Osteocyte (in vitro differentiated cells): ENCODE measurements at places on chromosomes 16 and 17. TPM values are rescaled to one million over a fixed set of nuclear protein-coding genes. Genes with fewer than 3 reads are reported as not detected.

SLC16A11 gene
- total RNA-seq = 0.57 and 0.75 TPM in 2 replicates

- H3K36me3 ChIP-seq = peaks cover 11% of the 10 kb centered on the region
- peaks cover 30% of the 10 kb centered on the region for H3K4me1 ChIP-seq
Measured at GRCh38 chr17:28888832-28889231, 8.7 kb downstream of the FLOT2 start.

DNA sequence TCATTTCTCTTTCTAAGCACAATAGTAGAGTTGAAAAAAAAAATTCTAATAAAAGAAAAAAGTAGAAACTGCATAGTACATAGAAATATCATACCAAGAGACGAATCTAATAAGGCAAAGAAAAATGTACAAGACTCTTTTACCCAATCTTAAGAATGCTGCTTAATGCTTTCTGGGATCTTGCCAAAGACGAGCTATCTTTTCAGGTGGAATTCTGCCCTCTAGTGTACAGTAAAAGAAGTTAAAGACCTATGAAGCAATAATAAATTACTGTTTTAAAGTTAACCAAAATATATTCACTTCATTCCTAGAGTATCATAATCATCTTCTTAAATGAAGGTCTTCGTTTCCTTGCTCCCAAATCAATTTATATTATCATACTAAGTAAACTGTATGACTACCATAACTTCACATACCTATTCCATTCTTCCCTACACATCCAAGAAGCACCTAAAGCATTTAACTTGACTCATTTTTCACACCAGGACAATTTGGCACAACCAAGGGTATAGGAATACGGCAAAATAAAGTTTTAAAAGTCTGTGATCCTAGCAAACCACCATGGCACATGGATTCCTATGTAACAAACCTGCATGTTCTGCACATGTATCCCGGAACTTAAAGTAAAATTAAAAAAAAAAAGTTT, 47.7 kb downstream of the CFDP1 start:
- peak overlapping the region; percentile 2 for H3K27ac ChIP-seq
- no peak for DNase-seq
- peaks cover 13% of the 10 kb centered on the region for H3K36me3 ChIP-seq
- H3K4me3 ChIP-seq = no peak overlapping the region
- H3K27me3 ChIP-seq = no peaks in the 10 kb centered on the region

GRCh38 chr17:36544044-36544306, 744 bp upstream of the GGNBP2 start:
- peak overlapping the region; percentile 99 for H3K27ac ChIP-seq
- no peak for DNase-seq
- H3K36me3 ChIP-seq = peaks cover 7% of the 10 kb centered on the region
- H3K27me3 ChIP-seq = no peaks in the 10 kb centered on the region
- H3K4me3 ChIP-seq = peak overlapping the region; percentile 89

GRCh38 chr16:27325736-27326135, 12.0 kb downstream of the IL4R start:
- H3K27ac ChIP-seq = peak overlapping the region; percentile 96
- H3K4me3 ChIP-seq = no peak overlapping the region

- no peak overlapping the region for H3K4me3 ChIP-seq
- no peaks in the 10 kb centered on the region for H3K27me3 ChIP-seq
- no peak for DNase-seq
Measured at GRCh38 chr16:69940676-69941075, 10.5 kb upstream of the CLEC18A start.

DNA sequence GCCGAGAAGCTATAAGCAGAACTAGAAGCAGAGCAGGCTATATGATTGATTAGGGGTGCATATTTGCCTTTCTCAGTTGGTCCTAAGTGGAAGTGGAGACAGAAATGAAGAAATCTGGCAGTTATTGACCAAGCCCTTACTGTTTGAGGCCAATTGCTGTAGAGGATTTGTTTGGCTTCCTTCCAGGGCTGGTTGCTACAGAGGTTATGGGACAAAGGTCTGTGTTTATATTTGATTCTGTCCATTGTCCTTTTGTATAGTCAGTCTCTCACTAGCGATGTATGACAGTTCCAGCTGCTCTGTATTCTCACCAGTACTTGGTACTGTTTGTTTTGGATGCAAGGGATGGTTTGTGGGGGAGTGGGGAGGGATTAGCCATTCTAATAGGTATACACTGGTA, 7.3 kb upstream of the ALOX15 start:
- no peak for DNase-seq
- no peak overlapping the region for H3K27ac ChIP-seq
- peaks cover 59% of the 10 kb centered on the region for H3K27me3 ChIP-seq
- no peaks in the 10 kb centered on the region for H3K4me1 ChIP-seq

PRSS53 gene
- total RNA-seq = 2.8 and 3.2 TPM in 2 replicates

DRG2 gene
- 40.8 and 41.2 TPM in 2 replicates for total RNA-seq

MAPT gene
- 1.1 and 1.6 TPM in 2 replicates for total RNA-seq

DNA sequence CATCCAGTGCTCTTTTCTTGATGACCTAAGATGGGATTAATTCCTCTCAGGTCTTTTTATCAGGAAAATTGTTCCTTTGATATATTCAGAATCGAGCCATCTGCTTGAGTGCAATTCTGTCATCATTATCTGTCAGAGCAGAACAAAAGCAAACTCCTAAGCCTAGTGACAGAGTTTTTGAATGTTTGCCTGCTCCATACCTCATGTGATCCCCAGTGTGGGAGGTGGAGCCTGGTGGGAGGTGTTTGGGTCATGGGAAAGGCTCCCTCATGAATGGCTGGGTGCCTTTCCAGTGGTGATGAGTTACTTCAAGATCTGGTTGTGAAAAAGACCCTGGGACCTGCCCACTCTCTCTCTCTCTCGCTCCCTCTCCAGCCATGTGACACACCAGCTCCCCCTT, 628.2 kb downstream of the CDH11 start:
- H3K4me3 ChIP-seq = no peak overlapping the region
- H3K36me3 ChIP-seq = no peaks in the 10 kb centered on the region
- no peaks in the 10 kb centered on the region for H3K4me1 ChIP-seq
- no peak overlapping the region for H3K27ac ChIP-seq

DNA sequence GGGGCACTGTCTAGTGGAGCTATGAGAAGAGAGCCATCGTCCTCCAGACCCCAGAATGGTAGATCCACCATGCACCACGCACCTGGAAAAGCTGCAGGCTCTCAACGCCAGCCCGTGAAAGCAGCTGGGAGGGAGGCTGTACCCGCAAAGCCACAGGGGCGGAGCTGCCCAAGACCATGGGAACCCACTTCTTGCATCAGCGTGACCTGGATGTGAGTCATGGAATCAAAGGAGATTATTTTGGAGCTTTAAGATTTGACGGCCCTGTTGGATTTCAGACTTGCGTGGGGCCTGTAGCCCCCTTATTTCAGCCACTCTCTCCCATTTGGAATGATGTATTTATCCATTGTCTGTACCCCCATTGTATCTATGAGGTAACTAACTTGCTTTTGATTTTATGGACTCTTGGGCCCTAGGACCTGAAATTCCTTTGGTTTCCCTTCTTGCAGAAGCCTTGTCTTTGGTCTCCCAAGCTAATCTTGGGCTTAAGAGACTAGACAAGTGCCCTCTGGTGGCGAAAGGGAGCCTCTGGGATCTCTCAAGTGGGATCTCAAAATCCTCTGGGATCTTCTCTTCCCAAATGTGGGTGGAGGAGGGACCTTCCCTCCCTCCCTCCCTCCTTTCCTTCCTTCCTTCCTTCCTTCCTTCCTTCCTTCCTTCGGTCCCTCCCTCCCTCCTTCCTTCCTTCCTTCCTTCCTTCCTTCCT, 58.2 kb upstream of the HAPSTR1 start:
- no peak overlapping the region for H3K4me3 ChIP-seq
- H3K4me1 ChIP-seq = no peaks in the 10 kb centered on the region
- H3K36me3 ChIP-seq = no peaks in the 10 kb centered on the region
- H3K27ac ChIP-seq = no peak overlapping the region

GRCh38 chr16:85422632-85423550, 190.2 kb upstream of the GSE1 start:
- H3K27ac ChIP-seq = no peak overlapping the region
- H3K27me3 ChIP-seq = no peaks in the 10 kb centered on the region
- no peak for DNase-seq
- H3K36me3 ChIP-seq = no peaks in the 10 kb centered on the region
- H3K4me1 ChIP-seq = peaks cover 24% of the 10 kb centered on the region

DNA sequence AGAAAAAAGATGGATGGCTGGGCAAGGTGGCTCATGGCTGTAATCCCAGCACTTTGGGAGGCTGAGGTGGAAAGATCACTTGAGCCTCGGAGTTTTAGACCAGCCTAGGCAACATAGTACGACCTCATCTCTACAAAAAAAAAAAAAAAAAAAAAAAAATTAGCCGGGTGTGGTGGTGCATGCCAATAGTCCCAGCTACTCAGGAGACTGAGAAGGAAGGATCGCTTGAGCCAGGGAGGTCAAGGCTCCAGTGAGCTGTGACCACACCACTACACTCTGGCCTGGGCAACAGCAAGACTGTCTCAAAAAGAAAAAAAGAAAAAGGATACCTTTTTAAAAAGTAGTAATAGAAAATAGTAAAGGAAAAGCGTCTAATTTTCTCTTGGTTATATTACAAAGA, 20.7 kb downstream of the ZNF652 start:
- H3K27me3 ChIP-seq = no peaks in the 10 kb centered on the region
- DNase-seq = no peak
- H3K4me1 ChIP-seq = peaks cover 34% of the 10 kb centered on the region

GRCh38 chr16:20311548-20311947, 15.8 kb downstream of the GP2 start:
- H3K27me3 ChIP-seq = no peaks in the 10 kb centered on the region
- no peak overlapping the region for H3K4me3 ChIP-seq
- H3K36me3 ChIP-seq = no peaks in the 10 kb centered on the region
- H3K27ac ChIP-seq = no peak overlapping the region
- H3K4me1 ChIP-seq = no peaks in the 10 kb centered on the region

FZD2 gene
- total RNA-seq = 203 and 207 TPM in 2 replicates

DNA sequence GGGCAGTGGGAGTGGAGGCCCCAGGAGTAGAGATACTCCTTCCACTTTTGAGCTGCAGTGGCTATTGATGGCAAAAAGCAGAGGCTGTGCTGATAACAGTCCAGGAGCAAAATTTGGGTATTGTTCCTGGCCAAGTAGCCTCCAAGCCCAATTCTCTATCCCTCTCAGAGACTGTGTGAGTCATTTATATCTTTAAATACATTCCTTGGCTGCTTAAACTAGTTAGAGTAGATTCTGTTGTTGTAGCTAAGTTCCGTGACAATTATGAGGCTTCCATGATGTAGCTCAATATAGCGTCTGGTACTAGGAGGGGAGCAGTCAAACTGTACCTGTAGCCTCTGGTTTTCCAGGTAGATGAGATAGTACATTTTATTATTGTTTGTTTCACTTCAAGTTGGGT, 19.9 kb upstream of the UBE2G1 start:
- H3K4me3 ChIP-seq = no peak overlapping the region
- DNase-seq = no peak
- no peak overlapping the region for H3K27ac ChIP-seq
- H3K27me3 ChIP-seq = peaks cover 10% of the 10 kb centered on the region
- H3K4me1 ChIP-seq = no peaks in the 10 kb centered on the region

GRCh38 chr17:52178012-52178411, 19.5 kb upstream of the CA10 start:
- no peaks in the 10 kb centered on the region for H3K4me1 ChIP-seq
- DNase-seq = no peak
- no peaks in the 10 kb centered on the region for H3K36me3 ChIP-seq

KRT40 gene
- total RNA-seq = not detected in 2 replicates

DNA sequence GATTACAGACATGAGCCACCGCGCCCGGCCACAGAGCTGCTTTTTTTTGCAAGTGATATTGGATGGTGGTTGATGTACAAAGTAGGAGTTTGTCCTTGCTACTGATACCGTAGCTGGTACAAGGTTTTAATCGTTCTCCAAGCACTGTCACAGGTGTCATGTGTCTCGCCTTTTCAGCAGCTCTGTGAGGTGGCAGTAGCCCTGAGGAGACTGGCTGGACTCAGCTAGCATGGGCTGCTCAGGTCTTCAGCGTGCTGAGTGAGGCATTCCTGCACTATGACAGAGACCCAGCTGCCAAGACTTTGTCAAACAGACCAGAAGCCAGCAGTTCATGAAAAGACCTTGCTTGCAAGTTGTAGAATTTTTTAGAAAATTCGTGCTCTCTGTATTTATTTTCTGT, 7.2 kb downstream of the WWOX start:
- H3K36me3 ChIP-seq = peaks cover 9% of the 10 kb centered on the region
- H3K27ac ChIP-seq = no peak overlapping the region
- H3K27me3 ChIP-seq = no peaks in the 10 kb centered on the region
- no peak for DNase-seq
- H3K4me1 ChIP-seq = peaks cover 4% of the 10 kb centered on the region

EVI2A gene
- not detected in 2 replicates for total RNA-seq

DNA sequence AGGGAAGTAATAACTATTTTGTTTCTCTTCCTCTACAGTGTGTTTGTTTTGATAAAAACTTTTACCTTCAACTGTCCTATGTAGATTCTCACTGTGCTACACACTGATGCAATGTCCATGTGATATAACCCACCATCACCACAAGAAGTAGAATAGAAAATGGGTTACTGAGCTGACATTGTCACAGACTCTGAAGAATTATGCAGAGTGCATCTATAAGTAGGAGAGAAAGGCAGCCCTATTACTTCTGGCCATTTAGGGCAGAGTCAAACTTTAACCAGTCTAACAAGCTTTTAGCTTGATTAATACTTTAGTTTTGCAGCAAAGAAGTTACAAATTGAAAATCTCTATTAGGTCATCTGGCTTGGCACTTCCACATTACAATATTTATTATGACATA, 354.0 kb upstream of the CDH8 start:
- H3K27me3 ChIP-seq = no peaks in the 10 kb centered on the region
- H3K36me3 ChIP-seq = no peaks in the 10 kb centered on the region
- no peak for DNase-seq
- no peaks in the 10 kb centered on the region for H3K4me1 ChIP-seq
- no peak overlapping the region for H3K4me3 ChIP-seq

ACSM2A gene
- total RNA-seq = not detected in 2 replicates

- H3K27ac ChIP-seq = no peak overlapping the region
- no peak overlapping the region for H3K4me3 ChIP-seq
- H3K27me3 ChIP-seq = no peaks in the 10 kb centered on the region
- H3K36me3 ChIP-seq = peaks cover 15% of the 10 kb centered on the region
- DNase-seq = no peak
- H3K4me1 ChIP-seq = peaks cover 19% of the 10 kb centered on the region
Measured at GRCh38 chr16:87971933-87972332, 20.7 kb downstream of the BANP start.

STAT3 gene
- total RNA-seq = 280 and 281 TPM in 2 replicates

GRCh38 chr16:65698791-65699321, 577.0 kb upstream of the CDH11 start:
- DNase-seq = no peak
- no peak overlapping the region for H3K4me3 ChIP-seq
- peaks cover 2% of the 10 kb centered on the region for H3K27me3 ChIP-seq
- peaks cover 36% of the 10 kb centered on the region for H3K4me1 ChIP-seq
- no peaks in the 10 kb centered on the region for H3K36me3 ChIP-seq

CSH1 gene
- not detected in 2 replicates for total RNA-seq

GRCh38 chr17:1275962-1276736, 3.3 kb upstream of the TRARG1 start:
- no peak overlapping the region for H3K27ac ChIP-seq
- peak; percentile 89 for DNase-seq
- H3K4me1 ChIP-seq = peaks cover 6% of the 10 kb centered on the region
- H3K36me3 ChIP-seq = no peaks in the 10 kb centered on the region
- H3K27me3 ChIP-seq = peaks cover 11% of the 10 kb centered on the region

GRCh38 chr16:66470556-66470955, 43.5 kb downstream of the BEAN1 start:
- no peak overlapping the region for H3K4me3 ChIP-seq
- no peak overlapping the region for H3K27ac ChIP-seq
- DNase-seq = no peak
- peaks cover 3% of the 10 kb centered on the region for H3K36me3 ChIP-seq
- H3K27me3 ChIP-seq = peaks cover 34% of the 10 kb centered on the region

GRCh38 chr17:20043021-20043420, 33.9 kb downstream of the SPECC1 start:
- H3K27ac ChIP-seq = no peak overlapping the region
- peaks cover 50% of the 10 kb centered on the region for H3K27me3 ChIP-seq
- H3K4me3 ChIP-seq = no peak overlapping the region

- DNase-seq = peak; percentile 84
- no peak overlapping the region for H3K27ac ChIP-seq
- H3K27me3 ChIP-seq = peaks cover 12% of the 10 kb centered on the region
- no peaks in the 10 kb centered on the region for H3K36me3 ChIP-seq
Measured at GRCh38 chr17:44378171-44378705, 11.2 kb downstream of the ITGA2B start.
